ENCODE measurements at places on chromosomes 2 and 18. TPM values are rescaled to one million over a fixed set of nuclear protein-coding genes. Genes with fewer than 3 reads are reported as not detected.

Gene SLC66A2
- 30.3 TPM for total RNA-seq

Gene TSPYL6
- total RNA-seq, result not detected

Gene HOXD3
- 7.8 TPM for total RNA-seq

Gene SPHKAP
- total RNA-seq, result under 0.01 TPM

Gene TEKT4
- not detected for total RNA-seq

Gene CDCA7
- not detected for total RNA-seq

Gene DLGAP1
- total RNA-seq, result 8.2 TPM

Gene GULP1
- 38.6 TPM for total RNA-seq
